ENCODE measurements at places on chromosomes 5 and 9.

DNA sequence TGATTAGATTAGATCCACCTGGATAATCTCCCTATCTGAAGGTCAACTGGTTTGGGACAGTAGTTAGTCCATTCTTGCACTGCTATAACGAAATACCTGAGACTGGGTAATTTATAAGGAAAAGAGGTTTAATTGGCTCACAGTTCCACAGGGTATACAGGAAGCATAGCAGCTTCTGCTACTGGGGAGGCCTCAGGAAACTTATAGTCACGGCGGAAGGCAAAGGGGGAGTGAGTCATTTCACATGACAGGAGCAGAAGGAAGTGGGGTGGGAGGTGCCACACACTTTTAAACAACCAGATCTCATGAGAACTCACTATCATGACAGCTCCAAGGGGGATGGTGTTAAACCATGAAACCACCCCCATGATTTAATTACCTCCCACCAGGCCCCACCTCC lies 9.9 kb downstream of the C9orf40 start:
- DNase-seq = no peak

GRCh38 chr9:93133681-93134014 lies 403 bp downstream of the NINJ1 start:
- peak; percentile 44 for DNase-seq

DNA sequence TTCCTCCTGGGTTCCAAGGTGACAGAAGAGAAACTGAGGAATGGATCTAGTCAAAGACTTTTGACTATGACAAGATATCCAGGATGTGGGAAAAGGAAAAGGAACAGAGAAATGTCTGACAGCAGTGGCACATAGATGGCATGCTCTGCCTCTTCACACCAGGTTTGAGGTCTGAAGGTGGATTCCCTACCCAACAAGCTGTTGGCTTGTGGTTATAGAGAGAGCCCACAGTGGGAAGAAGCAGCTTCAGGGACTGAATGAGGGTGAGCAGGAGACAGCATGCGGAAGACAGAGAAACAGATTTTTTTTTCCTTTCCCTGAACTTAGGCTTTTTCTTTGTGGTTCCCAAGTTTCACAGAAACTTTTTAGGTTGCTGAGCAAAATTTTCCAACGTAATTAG lies 20.6 kb downstream of the IFNW1 start:
- DNase-seq = no peak

GRCh38 chr5:146273109-146273508 lies 65.5 kb upstream of the POU4F3 start:
- no peak for DNase-seq

GRCh38 chr5:155826611-155827507 lies 500.1 kb upstream of the SGCD start:
- DNase-seq = no peak

DNA sequence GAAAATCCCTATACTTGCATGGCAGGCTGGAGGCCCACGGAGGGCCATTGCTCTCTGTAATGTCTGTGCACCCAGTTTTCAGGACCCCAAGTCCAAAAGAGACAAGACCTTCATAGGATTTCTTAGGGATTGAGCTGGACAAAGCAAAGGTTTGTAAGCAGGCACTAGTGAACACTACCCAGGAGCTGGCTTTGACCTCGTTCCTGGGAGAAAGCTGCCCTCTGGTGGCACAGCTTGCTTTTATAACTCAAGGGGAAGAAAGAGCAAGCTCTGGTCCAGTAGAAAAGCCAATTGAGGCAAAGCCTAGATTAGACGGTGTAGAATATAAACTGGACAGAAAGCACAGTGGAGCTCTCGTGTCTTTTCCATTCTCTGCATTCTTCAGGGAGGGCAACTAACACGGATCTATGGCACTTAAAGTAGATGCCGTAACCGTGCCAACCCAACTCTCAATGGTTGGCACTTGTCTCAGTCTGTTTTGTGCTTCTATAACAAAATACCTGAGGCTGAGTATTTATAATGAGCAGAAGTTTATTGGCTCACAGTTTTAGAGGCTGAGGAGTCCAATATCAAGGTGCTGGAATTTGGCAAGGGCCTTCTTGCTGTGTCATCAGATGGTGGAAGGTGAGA lies 7.9 kb downstream of the GABRP start:
- no peak for DNase-seq

DNA sequence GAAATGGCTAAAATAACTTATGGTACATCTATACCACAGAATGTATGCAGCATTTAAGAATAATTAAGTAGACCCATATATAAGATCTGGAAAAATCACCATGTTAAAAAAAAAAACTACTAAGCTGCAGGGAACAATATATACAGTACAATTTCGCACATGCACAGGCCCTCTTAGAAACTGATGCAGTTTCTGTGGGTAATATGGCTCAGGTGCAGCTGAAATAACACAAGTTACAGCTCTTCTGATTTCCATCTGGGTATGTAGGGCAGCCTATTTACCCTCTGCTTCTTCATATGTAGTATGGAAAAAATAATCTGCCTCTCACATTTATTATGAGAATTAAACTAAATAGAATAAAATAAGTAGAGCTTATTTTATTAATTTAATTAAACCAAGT lies 82.9 kb downstream of the YIPF5 start:
- DNase-seq = no peak

- DNase-seq = no peak
Observed at GRCh38 chr5:136012041-136012804, 16.6 kb upstream of the TGFBI start.

DNA sequence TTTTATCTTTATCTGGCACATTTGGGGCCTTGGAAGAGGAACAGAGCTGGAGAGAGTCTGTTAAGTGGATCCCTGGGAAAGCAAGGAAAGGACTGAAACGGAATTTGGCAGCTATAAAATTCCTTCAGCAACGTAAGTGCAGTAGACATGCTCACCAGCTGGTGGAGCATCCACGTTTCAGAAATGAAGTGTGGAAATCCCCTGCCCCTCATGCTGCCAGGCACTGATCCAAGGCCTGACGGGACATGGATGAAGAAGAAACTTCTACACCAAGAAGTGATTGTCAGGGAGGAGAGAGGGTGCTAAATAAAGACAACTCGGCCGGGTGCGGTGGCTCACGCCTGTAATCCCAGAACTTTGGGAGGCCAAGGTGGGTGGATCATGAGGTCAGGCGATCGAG lies 209.3 kb downstream of the ROR2 start:
- no peak for DNase-seq

GRCh38 chr5:30347858-30348257 lies 845.6 kb upstream of the CDH6 start:
- no peak for DNase-seq

GRCh38 chr9:33731142-33731541 lies 64.2 kb upstream of the PRSS3 start:
- DNase-seq = no peak

DNA sequence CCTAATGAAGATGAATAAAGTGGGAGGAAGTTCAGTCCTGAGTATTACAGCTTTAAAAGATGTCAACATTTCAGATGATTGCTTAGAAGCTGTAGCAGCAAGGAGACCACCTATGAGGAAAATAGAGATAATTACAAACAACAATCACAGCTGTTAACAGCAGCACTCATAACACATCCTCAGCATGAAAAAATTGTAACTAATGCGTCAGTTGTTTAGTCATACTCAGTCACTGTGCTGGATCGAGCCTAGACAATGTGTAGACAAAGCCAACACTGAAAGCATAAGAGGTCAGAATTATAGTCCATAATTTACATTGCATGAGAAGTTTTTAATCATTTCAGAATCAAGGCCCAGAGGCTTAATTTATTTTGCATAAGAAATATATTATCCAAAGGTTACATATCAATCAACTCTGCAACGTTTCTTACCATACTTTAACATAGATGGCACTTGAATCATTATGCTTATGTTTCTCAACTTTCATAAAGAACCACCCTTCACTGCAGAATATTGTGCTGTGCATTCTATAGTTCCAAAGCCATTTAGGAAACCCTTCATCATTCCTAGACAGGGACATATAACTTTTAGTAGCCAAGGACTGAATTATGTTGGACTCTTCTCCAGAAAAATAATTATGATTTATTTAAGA lies 60.2 kb upstream of the HAPLN1 start:
- no peak for DNase-seq

DNA sequence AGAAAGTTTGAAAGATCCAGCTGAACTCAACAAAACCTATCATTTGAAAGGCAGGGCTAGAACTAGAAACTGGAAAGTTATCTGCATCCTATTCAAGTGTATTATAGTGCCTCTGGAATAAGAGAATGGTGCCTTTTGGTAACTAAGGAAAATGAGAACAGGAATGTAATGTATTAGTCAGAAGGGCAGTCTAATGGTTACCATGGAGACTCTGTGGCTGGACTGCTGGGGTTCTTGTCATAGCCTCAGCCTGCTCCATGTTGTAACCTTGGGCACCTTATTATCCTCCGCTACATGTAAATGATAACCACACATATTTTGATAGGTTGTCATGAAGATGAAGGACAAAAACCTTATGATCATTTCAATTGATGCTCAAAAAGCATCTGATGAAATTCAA lies 24.6 kb upstream of the IFNB1 start:
- DNase-seq = no peak

- DNase-seq = no peak
Observed at GRCh38 chr5:74576941-74577456, 63.5 kb downstream of the ENC1 start.

DNA sequence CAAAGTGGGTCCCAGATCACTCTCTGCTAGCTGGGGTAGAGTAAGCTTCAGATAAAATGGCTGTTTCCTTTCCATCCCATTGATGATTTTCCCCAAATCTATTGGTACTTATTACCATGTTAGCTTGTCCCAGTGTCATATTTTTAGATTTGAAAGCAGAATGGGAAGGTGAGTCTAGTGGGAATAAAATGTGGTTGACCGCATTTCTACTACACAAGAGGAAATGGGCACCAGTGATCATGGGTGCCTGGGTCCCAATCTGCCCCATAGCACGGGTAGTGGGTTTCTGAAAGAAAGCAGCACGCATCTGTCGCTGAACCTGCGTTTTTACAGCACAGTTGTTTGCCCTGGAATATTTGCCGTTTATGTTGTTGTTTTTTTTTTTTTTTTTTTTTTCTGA lies 20.1 kb downstream of the DAPK1 start:
- no peak for DNase-seq

- DNase-seq = no peak
Observed at GRCh38 chr5:107302441-107302840, 368.3 kb downstream of the EFNA5 start.

DNA sequence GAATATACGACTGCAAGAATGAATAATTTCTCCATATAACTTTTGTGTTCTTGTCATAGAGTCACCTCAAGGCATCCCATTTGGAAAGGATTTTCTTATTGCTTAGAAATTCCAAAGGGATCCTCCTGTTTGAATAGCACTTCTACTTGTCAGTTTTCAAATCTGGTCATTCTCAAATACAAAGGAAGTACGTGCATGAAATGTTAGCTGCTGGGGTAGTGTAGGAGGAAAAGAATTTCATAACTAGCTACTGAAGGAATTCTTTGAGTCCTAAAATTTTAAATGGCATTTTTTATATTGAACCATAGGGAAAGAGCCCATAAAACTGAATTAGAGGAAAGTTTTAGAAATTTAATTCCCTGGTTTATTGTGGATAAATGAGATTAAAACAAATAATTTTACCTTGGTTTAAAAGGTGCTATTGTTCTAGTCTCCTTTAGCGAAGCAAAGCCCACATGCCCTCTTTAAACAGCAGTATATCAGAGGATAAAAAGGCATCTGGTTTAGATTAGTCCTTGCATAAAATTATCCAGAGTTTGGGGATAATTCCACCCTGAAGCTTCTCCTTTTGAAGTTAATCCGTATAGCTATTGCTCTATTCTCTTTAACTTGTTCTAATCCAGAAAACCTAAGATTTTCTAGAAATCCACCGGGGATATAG lies 2.0 kb upstream of the MPDZ start:
- no peak for DNase-seq

DNA sequence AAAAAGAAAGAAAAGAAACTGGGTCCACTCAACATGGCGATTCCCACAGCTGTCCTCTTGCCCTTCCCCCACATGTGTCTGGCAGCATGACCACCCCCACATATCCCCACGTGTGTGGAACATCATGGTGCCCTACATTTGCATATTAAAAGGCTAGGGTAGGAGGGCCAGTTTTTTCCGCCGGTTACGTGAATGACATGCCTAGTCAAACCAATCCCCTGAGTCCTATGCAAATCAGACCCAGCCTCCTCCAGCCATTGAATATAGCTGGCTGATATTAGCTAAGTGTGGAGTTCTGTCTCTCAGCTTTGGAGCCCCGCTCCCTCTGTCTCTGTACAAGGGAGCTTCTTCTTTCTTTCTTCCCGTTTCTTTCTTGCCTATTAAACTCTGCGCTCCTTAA lies 33.0 kb upstream of the CCDC112 start:
- no peak for DNase-seq

- no peak for DNase-seq
Observed at GRCh38 chr9:138112090-138112748, 234.6 kb downstream of the CACNA1B start.

GRCh38 chr9:16675131-16675530 lies 195.3 kb downstream of the BNC2 start:
- no peak for DNase-seq
